G401 (cell line): ENCODE measurements at places on chromosomes 5 and 9. TPM values are rescaled to one million over a fixed set of nuclear protein-coding genes. Genes with fewer than 3 reads are reported as not detected.

Gene MSMP
- not detected in 2 replicates for total RNA-seq

- DNase-seq: no peak
Observed at GRCh38 chr9:107390279-107390678, 99.3 kb downstream of the KLF4 start.

GRCh38 chr5:147442224-147442623, 67.6 kb downstream of the DPYSL3 start:
- no peak for DNase-seq

Gene IL13
- total RNA-seq: not detected in 2 replicates

GRCh38 chr5:17157916-17158529, 59.4 kb upstream of the BASP1 start:
- DNase-seq: no peak
